ENCODE measurements at places on chromosomes 1 and 21. TPM values are rescaled to one million over a fixed set of nuclear protein-coding genes. Genes with fewer than 3 reads are reported as not detected.
A peak's percentile ranks its signal among the peaks of the same experiment; 100 is the strongest.

The MARK1 gene
- not detected for polyA plus RNA-seq

GRCh38 chr1:221564891-221565290 is 177.0 kb downstream of the DUSP10 start:
- no peak for DNase-seq
- no peaks in the 10 kb centered on the region for H3K36me3 ChIP-seq
- H3K4me3 ChIP-seq, result no peak overlapping the region
- H3K27ac ChIP-seq, result no peak overlapping the region
- no peaks in the 10 kb centered on the region for H3K27me3 ChIP-seq

DNA sequence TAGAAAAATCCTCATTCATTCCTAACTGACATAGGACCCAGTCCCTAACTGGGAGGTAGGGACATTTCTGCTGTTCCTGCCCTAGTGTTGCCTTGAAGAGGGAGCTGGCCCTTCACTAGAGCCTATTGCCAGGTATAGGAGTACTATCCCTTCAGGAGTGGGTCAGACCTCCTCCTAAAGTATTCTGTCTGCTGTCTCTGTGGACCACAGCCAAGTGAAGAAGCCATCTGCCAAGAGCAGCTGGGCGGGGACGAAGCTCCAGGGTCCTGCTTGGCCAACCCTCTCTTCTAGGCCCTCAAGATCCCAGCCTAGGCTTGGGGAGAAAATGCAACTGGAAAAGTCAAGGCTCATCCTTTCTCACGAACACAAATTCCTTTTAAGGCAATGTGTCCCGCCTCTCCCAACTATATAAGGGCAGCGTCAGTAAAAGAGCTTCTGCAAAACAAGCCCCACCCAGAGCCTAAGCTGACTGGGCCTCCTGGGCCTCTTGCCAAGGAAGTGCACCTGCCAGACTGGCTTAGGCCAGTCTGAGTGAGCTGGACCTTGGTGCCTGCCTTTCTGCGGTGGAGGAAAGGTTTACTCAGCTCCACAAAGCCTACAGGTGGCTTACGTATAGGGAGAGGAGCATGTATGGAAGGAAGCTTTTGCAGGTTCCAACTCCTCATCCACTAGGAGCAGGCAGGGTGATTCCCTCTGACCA is 638 bp upstream of the TUFT1 start:
- peak; percentile 77 for DNase-seq
- H3K4me1 ChIP-seq, result peaks cover 21% of the 10 kb centered on the region
- peak overlapping the region; percentile 78 for H3K4me3 ChIP-seq
- peak overlapping the region; percentile 25 for H3K27ac ChIP-seq
- H3K27me3 ChIP-seq, result peaks cover 20% of the 10 kb centered on the region

GRCh38 chr1:48875552-48876329 is 99.0 kb upstream of the BEND5 start:
- H3K27me3 ChIP-seq, result no peaks in the 10 kb centered on the region
- H3K27ac ChIP-seq, result no peak overlapping the region
- no peak for DNase-seq
- no peak overlapping the region for H3K4me3 ChIP-seq

- H3K36me3 ChIP-seq, result no peaks in the 10 kb centered on the region
- H3K27me3 ChIP-seq, result no peaks in the 10 kb centered on the region
- no peaks in the 10 kb centered on the region for H3K4me1 ChIP-seq
- no peak overlapping the region for H3K27ac ChIP-seq
These were observed 360.1 kb upstream of the PLXNA2 start for GRCh38 chr1:208604295-208604694.

DNA sequence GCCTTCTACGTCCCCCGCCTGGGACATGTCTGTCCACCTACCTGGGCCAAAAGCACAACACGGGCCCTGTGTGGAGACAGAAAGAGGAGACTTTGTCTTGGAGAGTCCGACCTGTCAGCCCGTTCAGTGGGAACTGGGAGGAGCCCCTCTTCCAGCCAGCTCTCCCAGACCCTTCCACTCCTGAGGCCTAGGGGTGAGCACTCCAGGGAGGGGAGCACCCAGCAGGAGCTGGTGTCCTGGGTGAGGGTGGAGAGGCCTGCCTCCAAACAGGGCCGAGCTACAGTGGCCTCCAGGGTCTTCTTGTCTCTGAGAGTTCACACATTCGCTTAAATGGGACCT is 546 bp downstream of the SPOCD1 start:
- no peaks in the 10 kb centered on the region for H3K36me3 ChIP-seq
- DNase-seq, result no peak
- no peaks in the 10 kb centered on the region for H3K27me3 ChIP-seq
- H3K4me3 ChIP-seq, result no peak overlapping the region
- H3K27ac ChIP-seq, result no peak overlapping the region

GRCh38 chr1:38628241-38628640 is 231.3 kb downstream of the RRAGC start:
- no peaks in the 10 kb centered on the region for H3K27me3 ChIP-seq
- no peak overlapping the region for H3K27ac ChIP-seq
- DNase-seq, result no peak
- H3K4me1 ChIP-seq, result no peaks in the 10 kb centered on the region
- no peak overlapping the region for H3K4me3 ChIP-seq

The POU3F1 gene
- polyA plus RNA-seq, result not detected

DNA sequence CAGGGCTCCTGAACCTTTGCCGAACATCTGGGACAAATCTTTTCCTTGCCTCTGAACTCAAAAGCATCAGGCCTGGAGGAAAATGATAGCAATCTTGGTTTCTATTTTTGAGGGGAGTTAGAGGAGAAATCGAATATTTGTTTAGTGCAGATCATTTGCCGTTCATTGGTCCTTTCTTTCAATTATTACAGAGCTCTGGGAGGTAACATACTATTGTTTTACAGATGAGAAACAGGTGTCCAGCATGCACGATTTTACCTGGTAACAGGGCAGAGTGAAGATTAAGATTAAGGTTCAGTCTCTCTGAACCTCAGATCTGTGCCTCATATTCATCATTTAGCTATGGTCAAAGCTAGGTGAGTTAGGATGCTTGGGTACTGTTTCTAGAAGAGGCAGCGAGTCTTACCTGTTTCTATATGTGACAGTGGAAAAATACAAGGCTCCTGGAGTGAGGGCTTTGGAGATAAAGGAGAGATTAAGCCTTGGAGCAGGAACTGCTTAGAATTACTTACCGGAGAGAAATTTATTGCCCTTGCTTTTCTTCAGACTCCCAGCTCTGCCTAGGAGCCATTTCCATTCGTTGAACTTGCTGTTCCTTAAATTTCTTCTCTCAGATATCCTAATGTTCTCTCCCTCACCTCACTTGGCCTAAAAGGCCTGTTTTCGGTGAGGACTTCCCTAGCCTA is 1.4 kb downstream of the PRCC start:
- no peak for DNase-seq
- H3K4me1 ChIP-seq, result peaks cover 31% of the 10 kb centered on the region
- peak overlapping the region; percentile 95 for H3K4me3 ChIP-seq
- H3K27ac ChIP-seq, result peak overlapping the region; percentile 97

The ACTRT2 gene
- not detected for polyA plus RNA-seq

GRCh38 chr1:164609089-164609488 is 50.1 kb downstream of the PBX1 start:
- H3K36me3 ChIP-seq, result no peaks in the 10 kb centered on the region
- no peak for DNase-seq
- H3K27ac ChIP-seq, result no peak overlapping the region
- no peak overlapping the region for H3K4me3 ChIP-seq

GRCh38 chr1:43439781-43440180 is 13.9 kb downstream of the HYI start:
- H3K4me3 ChIP-seq, result no peak overlapping the region
- H3K36me3 ChIP-seq, result peaks cover 100% of the 10 kb centered on the region
- H3K27me3 ChIP-seq, result no peaks in the 10 kb centered on the region
- no peak for DNase-seq
- no peaks in the 10 kb centered on the region for H3K4me1 ChIP-seq
- no peak overlapping the region for H3K27ac ChIP-seq

DNA sequence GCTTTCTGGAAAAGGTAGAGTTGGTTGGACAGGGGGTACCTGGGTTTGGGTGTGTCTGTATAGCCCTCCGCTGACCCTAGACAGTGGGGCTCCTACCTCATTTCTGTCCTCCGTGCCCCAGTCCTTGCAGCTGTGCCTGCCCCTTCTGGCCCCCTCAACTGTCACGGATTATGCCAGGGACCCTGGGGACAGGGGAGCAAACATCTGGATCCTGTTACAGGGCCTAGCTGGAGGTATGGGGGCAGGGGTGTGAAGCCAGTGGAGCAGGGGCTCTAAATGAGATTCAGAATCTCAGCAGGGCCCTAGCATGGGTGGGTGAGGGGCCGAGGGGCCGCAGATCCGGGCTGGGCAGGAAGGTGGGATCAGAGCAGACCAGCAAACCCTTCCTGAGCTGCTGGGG is 81.0 kb downstream of the TAS1R2 start:
- no peaks in the 10 kb centered on the region for H3K4me1 ChIP-seq
- no peak overlapping the region for H3K4me3 ChIP-seq
- DNase-seq, result no peak
- no peak overlapping the region for H3K27ac ChIP-seq
- H3K27me3 ChIP-seq, result no peaks in the 10 kb centered on the region

The TESK2 gene
- polyA plus RNA-seq, result 3.9 TPM

DNA sequence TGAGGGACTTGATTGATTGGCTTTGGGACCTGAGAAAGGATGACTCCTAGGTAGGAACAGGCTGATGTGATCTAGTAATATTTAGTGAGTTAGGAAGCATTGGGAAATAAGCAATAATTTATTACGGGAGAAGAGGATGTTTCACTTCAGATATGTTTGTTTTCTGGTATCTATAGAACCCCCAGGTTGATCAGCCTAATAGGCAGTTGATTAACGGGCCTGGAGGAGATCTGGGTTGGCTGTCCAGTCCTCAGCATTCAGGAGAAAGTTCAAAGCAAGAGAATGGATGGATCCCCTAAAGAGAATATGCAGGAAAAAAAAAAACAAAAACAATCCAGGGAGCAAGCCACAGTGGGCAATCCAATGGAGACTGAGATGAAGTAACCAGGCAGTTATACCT is 48.2 kb upstream of the AKT3 start:
- peaks cover 7% of the 10 kb centered on the region for H3K27me3 ChIP-seq
- H3K36me3 ChIP-seq, result no peaks in the 10 kb centered on the region
- no peaks in the 10 kb centered on the region for H3K4me1 ChIP-seq
- no peak overlapping the region for H3K4me3 ChIP-seq
- DNase-seq, result no peak
- H3K27ac ChIP-seq, result no peak overlapping the region

GRCh38 chr1:183238071-183238470 is 52.0 kb downstream of the LAMC2 start:
- no peak for DNase-seq
- no peak overlapping the region for H3K27ac ChIP-seq
- no peaks in the 10 kb centered on the region for H3K36me3 ChIP-seq
- no peaks in the 10 kb centered on the region for H3K27me3 ChIP-seq
- no peak overlapping the region for H3K4me3 ChIP-seq
- H3K4me1 ChIP-seq, result peaks cover 4% of the 10 kb centered on the region

The FAM78B gene
- polyA plus RNA-seq, result not detected

GRCh38 chr1:201597551-201598230 is 58.8 kb downstream of the NAV1 start:
- H3K36me3 ChIP-seq, result no peaks in the 10 kb centered on the region
- H3K4me1 ChIP-seq, result peaks cover 25% of the 10 kb centered on the region
- no peak for DNase-seq
- H3K27ac ChIP-seq, result no peak overlapping the region
- no peak overlapping the region for H3K4me3 ChIP-seq
- H3K27me3 ChIP-seq, result no peaks in the 10 kb centered on the region

DNA sequence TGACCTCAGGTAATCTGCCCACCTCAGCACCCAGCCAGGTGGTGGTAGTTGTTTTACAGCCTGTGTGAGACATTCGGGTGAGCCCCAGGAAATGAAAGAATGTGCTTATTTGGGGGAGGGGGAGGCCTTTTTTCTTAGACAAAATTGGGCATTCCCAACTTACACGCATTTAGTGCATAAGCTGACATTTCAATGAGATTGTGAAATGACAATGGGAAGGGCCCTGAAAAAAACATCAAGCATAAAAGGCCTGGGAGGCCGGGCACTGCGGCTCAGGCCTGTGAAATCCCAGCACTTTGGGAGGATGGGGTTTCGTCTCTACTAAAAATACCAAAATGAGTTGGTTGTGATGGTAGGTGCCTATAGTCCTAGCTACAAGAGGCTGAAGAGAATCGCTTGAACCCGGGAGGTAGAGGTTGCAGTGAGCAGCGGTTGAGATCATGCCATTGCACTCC is 5.0 kb downstream of the GAS5 start:
- peaks cover 55% of the 10 kb centered on the region for H3K36me3 ChIP-seq
- H3K4me1 ChIP-seq, result peaks cover 21% of the 10 kb centered on the region
- no peak overlapping the region for H3K4me3 ChIP-seq
- no peak overlapping the region for H3K27ac ChIP-seq
- H3K27me3 ChIP-seq, result no peaks in the 10 kb centered on the region

DNA sequence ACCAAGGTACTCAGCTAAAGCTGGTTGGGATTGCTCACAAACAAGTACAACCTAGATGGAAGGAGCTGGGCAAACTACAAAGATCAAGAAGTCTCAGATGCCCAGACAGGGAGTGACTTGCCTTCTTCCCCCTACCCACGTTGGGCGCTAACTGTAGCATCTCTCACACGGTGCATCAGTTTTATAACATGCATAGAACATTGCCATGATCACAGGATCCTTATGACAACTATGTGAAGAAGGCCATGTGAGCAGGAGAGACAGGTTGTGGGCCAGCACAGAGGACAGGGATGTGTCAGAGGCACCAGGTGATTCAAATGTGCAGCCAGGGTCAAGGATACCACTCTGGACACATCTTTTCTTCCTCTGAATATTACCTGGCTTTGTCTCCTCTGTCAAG is 28.3 kb upstream of the CYP4B1 start:
- no peaks in the 10 kb centered on the region for H3K4me1 ChIP-seq
- H3K4me3 ChIP-seq, result no peak overlapping the region
- H3K36me3 ChIP-seq, result no peaks in the 10 kb centered on the region

- H3K36me3 ChIP-seq, result no peaks in the 10 kb centered on the region
- no peak for DNase-seq
- H3K4me3 ChIP-seq, result no peak overlapping the region
- H3K27ac ChIP-seq, result no peak overlapping the region
- no peaks in the 10 kb centered on the region for H3K27me3 ChIP-seq
These were observed 202.0 kb downstream of the MATN1 start for GRCh38 chr1:30521261-30521865.

The KCNT2 gene
- polyA plus RNA-seq, result not detected

The GJA5 gene
- not detected for polyA plus RNA-seq

- H3K27me3 ChIP-seq, result no peaks in the 10 kb centered on the region
- no peak for DNase-seq
- H3K4me3 ChIP-seq, result no peak overlapping the region
- H3K36me3 ChIP-seq, result peaks cover 30% of the 10 kb centered on the region
- H3K27ac ChIP-seq, result no peak overlapping the region
These were observed 95.4 kb downstream of the INTS7 start for GRCh38 chr1:211939876-211940468.

The SEMA6C gene
- 1.4 TPM for polyA plus RNA-seq

GRCh38 chr1:1441002-1441888 is 5.8 kb downstream of the VWA1 start:
- H3K27me3 ChIP-seq, result peaks cover 14% of the 10 kb centered on the region
- H3K4me3 ChIP-seq, result no peak overlapping the region
- DNase-seq, result peak; percentile 41
- peaks cover 2% of the 10 kb centered on the region for H3K4me1 ChIP-seq
- H3K27ac ChIP-seq, result no peak overlapping the region
